ENCODE measurements at places on chromosomes 6 and 20.

- DNase-seq = no peak
These were observed 25.8 kb upstream of the ARMC2 start for GRCh38 chr6:108822401-108822800.

GRCh38 chr6:107443608-107444267, 15.6 kb downstream of the PDSS2 start:
- no peak for DNase-seq

DNA sequence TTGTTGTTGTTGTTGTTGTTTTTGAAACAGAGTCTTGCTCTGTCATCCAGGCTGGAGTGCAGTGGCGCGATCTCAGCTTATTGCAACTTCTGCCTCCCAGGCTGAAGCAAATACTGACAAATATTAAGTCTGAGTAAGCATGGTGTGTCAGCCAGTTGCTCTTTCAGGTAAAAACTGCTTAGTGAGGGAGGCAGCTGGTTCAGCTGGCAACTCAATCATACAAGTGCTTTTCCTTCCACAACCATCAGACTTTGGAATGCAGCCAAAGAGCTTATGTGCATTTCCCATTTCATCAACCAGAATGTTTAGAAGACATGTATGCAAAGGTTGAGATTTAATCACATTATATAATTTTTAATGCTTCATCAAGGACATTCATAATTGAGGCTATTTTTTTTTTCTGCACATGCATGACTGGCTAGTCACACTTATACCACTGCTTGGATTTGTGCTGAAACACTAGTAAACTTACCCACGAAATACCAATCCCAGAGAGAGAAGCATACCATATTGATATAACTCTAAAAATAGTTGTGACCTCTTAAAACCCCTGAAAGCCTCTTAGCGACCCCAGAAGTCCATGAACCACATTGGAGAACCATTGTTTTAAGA, 56.0 kb downstream of the CLIC5 start:
- DNase-seq = no peak

GRCh38 chr6:125611573-125612344, 137.7 kb upstream of the HEY2 start:
- DNase-seq = no peak

- no peak for DNase-seq
These were observed 17.4 kb downstream of the SCML4 start for GRCh38 chr6:107806691-107807090.

GRCh38 chr20:62508641-62509051, 32.9 kb upstream of the GATA5 start:
- peak; percentile 69 for DNase-seq
